ENCODE measurements at places on chromosomes 3 and 15.
A peak's percentile ranks its signal among the peaks of the same experiment; 100 is the strongest.

DNA sequence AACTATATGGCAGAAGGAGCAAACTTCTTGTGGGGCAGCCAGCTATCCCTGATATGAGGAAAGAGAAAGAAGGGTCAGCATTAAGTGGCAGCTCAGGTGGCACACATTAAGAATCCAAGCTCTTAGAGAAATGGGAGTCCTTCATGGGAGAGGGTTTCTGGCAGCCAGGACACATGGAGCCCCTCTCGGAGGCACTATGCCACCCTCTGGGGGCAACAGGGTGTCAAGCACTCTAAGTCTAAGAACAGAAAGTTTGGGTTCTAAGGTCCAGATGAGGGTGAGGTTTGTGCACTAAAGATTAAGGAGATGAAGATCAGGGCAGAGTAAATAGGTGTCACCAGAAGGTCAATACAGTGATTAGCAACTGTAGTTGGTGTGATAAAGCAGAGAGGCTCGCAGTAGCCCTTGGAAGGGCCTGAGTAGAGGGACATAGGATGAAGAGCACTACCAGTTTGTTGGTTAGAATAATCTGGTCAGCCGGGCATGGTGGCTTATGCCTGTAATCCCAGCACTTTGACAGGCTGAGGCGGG, 89.3 kb downstream of the ST6GAL1 start:
- DNase-seq = no peak

- DNase-seq = no peak
Measured at GRCh38 chr3:126407412-126408044, 12.8 kb downstream of the CFAP100 start.

DNA sequence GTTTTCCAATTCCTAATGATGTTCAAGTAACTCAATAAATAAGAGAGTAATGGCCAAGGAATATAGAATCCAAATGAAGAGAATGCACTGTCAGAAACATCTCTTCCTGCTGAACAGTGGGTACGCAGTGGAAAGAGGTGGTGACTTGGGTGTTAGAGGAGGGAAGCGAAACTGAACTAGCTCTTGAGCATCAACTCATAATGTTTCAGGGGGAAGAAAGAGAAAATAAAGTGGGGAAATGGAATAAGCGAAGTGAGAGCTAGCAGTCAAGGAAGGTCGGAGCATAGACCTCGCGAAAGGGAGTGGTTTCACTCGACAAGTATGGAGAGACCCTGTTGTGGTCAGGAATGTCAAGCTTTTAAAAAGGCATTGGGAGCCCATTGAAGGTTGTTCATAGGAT, 309.5 kb downstream of the GAP43 start:
- no peak for DNase-seq

GRCh38 chr3:155442072-155442471, 148.6 kb upstream of the STRIT1 start:
- DNase-seq = no peak

GRCh38 chr15:73695773-73696640, 11.8 kb downstream of the CD276 start:
- no peak for DNase-seq

GRCh38 chr15:63371297-63371918, 10.2 kb downstream of the CA12 start:
- DNase-seq = no peak

- DNase-seq = no peak
Measured at GRCh38 chr3:142026333-142026732, 123.0 kb downstream of the TFDP2 start.

- DNase-seq = no peak
Measured at GRCh38 chr3:131109156-131109555, 82.5 kb downstream of the NEK11 start.

- DNase-seq = no peak
Measured at GRCh38 chr15:49721621-49722020, 100.8 kb downstream of the DTWD1 start.

DNA sequence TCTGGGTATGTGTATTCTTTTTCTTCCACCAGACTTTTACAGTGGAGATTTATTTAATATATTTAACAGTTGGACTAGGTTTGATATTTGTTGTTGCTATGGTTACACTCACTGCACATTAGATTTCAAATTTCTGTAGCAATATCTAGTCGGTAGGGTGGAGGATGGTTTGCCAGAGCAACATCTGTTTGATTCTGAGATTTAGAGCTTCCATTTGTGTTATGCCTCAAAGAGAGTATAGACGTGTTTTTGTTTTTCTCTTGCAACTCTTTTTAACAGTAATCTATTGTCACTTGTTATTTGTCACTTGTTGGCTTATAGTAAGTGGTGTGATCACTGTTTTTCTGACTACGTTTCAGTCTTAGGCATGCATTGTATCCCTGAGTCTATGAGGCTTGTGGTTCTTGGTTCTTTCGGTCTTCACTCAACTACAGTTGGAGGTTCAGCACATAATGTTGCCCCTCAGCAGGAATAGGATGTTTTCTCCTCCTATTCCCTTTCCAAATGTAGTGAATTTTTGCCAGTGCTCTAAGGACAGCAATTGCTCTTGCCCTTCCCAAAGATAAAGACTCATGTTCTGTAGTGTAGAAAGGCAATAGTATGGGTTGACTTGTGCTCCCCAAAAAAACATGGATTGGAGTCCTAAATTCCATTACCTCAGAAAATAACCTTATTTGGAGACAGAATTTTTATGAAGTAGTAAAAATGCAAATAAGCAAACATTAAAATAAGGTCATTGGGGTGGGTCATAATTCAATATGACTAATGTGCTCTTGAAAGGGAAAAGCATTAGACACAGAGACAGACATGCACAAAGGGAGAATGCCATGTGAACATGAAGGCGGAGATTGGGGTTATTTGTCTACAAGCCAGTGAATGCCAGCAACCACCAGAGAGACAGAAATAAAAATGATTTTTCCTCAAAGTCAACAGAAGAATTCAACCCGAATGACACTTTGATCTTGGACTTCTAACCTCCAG, 692.1 kb downstream of the DIPK2A start:
- no peak for DNase-seq

- DNase-seq = peak; percentile 99
Measured at GRCh38 chr3:140941434-140942220, at the start of gene SLC25A36. SLC25A36 (plus strand) TSS chr3:140941836; CDS start chr3:140942055, 219 bp downstream.

- DNase-seq = no peak
Measured at GRCh38 chr3:42660131-42660715, 6.7 kb downstream of the ZBTB47 start.

DNA sequence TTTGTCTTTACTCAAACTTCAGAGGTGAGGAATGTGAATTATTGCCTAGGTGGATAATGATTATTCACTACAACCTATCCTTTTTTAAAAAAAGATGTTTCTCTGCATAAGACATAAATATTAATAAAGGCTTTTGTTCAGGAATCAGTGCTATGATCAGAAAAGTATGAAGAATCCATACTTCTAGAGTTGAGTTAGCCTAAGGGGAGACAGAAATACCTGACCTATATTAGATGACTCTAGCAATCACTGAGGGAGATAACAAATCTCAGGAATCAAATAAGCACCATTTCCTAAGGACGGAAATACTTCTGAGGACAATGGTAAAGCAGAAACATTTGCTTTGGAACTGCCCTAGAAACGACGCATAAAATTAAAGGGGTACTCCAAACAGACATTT, 763.8 kb downstream of the GBE1 start:
- DNase-seq = no peak

- no peak for DNase-seq
Measured at GRCh38 chr3:87088430-87088992, 97.6 kb upstream of the VGLL3 start.

GRCh38 chr3:100384733-100385525, 16.0 kb downstream of the TOMM70 start:
- DNase-seq = no peak

DNA sequence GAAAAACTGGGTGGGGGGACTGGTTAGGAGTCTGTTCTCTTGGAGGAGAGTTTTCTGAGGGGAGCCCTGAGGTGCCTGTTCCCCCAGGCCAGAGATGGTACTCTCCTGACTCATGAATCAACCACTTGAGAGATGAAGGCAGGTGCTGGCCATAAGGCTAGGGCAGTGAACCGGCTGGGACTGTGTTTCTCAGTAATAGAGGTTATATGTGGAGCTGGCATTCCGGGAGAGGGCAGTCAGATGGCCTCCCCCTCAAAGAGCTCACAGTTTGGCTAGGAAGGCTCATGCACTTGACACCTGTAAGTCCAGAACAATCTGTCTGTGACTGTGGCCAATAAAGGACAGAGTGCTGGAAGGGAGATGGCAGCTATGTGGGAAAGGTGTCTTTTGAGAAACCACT, 10.0 kb upstream of the SCN10A start:
- DNase-seq = no peak

DNA sequence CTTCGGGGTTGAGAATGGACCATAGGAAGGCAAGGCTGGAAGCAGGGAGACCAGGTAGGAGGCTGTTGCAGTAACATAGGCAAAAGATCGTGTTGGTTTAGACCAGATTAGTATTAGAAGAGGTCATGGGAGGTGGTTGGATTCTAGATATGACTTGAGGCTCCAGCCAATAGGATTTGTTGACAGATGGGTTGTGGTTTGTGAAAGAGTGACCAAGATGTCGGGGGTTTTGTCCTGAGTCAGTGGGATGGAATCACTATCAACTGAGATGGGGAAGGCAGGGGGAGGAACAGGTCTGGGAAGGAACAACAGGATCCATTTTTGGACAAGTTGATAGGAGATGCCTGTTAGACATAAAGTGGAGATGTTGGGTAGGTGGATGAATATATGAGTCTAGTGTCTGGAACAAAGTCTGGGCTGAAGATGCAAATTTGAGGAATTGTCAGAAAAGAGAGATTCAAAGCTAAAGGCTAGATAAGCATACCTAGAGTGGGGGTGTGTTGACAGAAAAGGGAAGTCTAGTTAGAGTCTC, 95.5 kb upstream of the NPHP3 start:
- DNase-seq = no peak

DNA sequence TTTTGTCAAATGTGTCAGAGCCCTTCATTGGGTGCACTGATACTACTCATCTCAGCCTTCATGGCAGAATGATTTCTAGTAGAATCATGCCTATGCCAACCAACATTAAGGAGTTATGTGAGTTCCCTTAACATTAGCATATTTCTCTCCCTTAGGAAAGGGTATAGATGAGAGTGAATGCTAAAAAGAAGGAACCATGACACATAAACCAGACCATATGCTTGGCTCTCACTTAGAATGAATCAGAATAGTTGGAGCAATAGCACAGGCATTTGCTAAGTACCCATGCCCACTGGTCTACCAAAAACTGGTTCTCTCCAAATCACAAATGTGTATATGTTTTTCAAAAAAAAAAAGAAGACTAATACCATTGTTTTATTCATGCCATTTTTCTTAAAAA, 51.1 kb downstream of the STRIT1 start:
- no peak for DNase-seq

DNA sequence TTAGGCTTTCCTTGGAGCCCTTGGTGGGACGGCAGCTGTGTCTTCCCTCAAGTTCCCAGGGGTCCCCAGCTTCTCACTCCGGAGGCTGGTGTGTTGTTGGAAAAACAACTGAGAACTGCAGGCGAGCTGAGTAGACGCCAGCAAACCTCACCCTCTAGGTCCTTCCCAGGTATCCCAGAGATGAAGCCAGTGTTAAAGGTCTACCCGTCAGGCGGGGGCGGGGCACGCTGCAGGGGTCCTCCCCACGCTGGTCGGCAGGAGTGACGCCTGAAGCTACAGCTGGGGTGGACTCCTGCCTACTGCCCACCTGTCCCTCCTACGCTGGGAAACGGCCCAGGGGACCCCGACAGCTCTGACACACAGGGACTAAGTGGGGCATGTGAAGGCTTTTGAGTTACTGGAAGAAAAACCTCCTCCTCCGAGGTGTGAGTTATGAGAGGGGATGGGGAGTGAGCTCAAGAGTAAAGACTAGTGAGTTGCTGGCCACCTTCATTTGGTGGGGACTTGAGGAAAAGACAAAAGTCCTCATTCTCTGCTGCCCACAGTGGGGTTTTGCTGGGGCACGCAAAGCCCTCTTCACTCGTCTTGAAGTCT, 32.2 kb upstream of the SNRPA1 start:
- DNase-seq = no peak

DNA sequence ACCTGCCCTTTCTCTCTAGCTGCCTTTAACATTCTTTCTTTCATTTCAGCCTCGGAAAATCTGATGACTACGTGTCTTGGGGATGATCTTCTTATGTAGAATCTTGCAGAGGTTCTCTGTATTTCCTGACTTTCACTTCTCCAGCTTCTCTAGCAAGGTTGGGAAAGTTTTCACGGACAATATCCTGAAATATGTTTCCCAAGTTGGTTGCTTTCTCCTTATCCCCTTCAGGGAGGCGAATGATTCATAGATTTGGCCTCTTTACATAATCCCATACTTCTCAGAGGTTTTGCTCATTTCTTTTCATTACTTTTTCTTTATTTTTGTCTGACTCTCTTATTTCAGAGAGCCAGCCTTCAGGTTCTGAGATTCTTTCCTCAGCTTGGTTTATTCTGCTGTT, 62.1 kb upstream of the CCDC54 start:
- no peak for DNase-seq

DNA sequence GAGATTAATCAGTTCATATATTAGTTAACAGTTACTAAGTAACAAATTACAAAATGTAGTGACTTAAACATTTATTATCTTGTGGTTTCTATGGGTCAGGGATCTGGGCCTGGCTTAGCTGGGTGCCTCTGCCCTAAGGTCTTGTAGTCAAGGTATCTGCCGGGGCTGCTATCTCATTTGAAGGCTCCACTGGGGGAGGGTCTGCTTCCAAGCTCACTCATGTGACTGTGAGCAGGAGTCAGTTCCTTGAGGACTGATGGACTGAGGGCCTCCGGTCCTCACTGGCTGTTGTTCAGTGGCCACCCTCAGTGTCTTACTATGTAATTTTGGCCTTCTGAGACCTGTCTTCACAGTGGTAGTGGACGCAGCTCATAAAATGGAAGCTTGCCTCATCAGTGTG, 135.9 kb upstream of the PLXNA1 start:
- DNase-seq = no peak

DNA sequence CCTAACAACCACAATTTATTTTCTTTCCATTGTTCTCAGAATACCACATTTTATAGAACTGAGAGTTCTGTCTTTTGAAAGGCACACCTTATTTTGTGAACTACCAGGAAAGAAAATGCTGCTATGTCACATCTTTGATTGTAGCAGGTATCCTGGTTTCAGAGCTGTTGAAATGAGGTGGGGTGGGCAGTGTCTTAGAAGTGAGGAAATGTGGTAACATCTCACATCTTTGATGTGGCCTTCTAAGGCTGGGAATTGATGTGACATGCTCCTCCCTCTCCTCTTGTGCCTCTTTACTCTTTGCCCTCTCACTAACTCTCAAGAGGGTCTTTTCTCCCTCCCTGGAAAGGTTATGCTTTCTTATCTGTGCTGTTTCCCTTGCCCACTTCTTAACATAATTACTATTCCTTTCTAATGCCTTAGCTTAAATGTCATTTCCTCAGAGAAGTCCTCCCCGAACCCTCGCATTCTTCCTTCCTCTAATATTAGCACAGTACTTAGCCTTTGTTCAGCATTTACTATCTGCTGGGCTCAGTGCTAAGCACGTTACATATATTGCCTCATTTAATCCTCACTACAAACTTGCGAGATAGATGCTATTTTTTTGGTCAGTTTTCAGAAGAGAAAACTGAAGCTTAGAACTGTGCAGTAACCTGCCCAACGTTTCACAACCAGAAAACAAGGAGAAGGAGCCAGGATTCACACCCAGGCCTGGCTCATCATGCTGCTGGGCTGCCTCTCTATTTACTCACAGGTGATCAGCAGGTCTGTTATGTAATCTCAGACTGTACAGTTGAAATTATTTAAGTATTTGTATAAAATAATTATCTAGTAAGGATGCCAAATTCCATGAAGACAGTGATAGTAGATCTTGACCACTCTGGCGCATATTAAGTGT, 24.0 kb upstream of the SPTSSB start:
- DNase-seq = no peak

- DNase-seq = no peak
Measured at GRCh38 chr3:46624533-46624932, 12.2 kb downstream of the FAM240A start.

GRCh38 chr15:40793216-40793989, 13.5 kb upstream of the ZFYVE19 start:
- DNase-seq = peak; percentile 93

Measured in Daoy (cell line).